ENCODE measurements at places on chromosomes 2 and 18.

GRCh38 chr2:105765415-105766299 lies 20.9 kb downstream of the NCK2 start:
- no peak for DNase-seq

DNA sequence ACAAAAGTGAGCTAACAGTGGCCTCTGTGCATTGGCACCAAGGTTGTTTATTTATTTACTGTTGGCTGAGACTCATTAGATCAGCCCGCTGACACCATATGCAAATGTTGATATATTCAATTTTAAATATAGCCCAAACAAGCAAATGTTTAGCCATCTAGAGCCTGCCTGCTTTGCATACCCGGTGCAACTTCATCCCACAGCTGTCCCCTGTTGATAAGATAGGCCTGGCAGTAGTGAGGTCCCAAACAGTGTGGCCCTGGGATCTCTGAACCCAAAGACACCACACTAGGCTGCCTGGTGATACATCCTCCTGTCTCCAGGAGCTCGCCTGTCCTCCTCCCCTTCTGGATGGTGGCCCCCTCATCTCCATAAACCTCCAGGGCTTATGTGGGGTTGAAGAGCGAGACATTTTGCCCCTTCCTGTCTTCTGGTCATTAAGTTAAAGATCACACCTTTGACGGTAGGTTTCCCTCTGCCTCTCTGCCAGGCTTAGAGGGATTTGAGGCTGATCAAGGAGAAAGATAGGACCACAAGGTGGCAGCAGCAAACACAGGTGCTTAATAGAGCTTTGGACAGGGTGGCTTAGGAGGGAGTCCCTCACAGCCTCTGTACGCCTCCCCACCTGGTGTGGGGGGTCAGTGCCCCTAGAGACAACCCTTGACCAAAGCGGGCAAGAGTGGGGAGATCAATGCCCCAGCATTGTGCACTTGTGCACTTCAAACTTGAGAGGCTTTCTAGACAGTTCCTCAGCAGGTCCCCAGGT lies 23.7 kb upstream of the MYO5B start:
- no peak for DNase-seq

- no peak for DNase-seq
Observed at GRCh38 chr2:105738658-105739241, 6.0 kb upstream of the NCK2 start.

- DNase-seq = no peak
Observed at GRCh38 chr2:238879043-238879442, 31.2 kb downstream of the TWIST2 start.

DNA sequence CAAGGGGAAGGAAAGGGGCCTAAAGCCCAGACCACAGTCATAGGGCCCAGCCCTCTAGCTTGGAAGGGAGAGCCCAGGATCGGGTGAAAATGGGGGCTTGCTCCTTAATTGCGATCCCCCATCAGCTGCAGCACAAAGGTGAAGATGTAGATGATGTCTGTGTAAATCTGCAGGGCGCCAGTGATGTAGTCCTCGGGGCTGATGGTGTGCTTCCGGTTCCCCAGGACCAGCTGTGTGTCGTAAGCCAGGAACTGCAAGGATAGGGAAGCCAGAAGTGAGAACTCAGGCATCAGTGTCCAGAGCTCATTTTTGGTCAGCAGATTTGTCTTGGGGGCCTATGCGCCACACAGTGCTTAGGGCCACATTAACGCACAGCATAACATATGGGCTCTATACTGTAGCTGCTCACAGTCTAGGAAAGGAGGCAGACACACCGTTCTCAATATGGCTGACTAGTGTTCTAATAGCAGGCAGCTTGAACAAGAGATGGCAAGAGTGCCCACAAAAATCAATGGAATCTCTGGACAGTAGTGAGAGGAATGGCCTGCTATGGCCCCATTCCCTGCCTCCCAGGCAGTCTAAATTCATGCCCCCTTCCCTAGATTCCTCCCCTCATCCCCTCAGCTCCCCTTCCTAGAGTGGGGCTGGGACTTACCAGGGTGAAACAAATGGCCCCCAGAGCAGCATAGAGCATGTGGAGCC lies 5.2 kb downstream of the PNKD start:
- no peak for DNase-seq

DNA sequence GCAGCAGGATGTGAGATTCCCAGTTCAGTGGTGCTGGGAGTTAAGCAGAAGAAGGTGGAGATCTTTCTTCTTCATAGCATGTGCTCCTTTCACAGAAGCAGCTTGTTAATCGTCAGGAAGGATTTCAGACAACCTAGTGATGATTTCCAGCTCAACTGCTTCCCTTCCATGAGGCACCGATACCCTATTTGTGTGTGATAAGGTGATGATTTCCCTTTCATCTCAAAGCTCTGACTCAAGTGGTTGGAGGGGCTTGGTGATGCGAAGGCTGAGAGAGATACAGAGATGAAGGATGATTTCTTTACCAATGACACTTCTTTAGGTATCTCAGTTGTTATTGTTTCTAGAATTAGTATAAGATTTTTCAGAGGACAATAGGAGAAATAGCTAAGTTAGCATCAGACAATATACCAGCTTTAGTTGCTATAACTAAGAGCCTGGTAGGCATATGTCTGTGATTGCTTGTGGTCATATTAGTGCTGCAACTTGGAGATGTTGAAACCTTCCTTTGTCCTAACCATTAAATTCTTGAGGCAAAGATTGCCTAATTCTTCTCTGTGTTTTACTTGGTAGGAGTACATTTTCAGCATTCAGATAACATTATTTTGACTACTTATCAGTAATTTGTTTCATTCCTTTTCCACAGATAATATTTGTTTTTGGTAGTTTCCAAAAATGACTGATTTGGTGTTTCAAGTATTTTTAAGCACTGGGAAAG lies 111.3 kb downstream of the PLCL1 start:
- DNase-seq = no peak

DNA sequence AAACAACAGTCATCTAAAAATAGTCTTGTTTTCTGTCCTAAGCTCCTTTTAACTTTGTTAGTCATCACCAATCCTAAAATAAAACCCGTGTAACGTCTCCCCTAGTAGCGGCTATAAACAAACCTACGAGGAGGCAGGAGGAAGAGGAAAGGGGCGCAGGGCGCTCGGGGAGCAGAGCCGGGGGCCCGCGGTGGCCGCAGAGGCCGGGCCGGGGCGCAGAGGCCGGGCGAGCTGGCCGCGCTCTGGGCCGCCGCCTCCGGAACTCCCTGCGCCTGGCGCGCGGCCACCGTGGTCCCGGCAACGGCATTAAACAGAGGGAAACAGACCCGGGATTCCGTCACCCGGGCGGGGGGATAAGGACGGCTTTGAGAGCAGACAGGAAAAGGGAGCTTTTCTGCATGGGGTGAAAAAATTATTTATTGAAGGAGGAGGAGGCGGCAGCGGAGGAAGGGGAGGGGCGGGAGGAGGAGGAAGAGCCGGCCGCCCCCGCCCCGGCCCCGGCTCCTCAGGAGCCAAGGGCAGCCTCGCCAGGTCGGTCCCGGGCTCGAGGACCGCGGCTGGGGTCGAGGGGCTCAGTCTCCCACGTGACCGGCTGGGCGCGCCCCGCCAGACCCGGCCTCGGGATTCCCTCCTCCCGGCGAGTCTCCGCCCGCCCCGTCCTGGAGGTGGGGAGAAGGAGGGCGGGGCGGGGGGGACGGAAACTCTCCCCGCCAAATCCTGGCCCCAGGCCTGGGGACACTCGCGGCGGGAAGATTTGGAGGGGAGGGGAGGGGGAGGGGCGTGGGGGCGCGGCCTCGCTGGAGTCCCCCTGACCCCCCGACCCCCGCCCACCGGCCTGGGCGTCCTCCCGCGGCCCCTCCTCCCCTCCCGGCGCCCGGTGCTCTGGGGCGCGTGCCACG lies 1.8 kb upstream of the NFATC1 start:
- peak; percentile 91 for DNase-seq

DNA sequence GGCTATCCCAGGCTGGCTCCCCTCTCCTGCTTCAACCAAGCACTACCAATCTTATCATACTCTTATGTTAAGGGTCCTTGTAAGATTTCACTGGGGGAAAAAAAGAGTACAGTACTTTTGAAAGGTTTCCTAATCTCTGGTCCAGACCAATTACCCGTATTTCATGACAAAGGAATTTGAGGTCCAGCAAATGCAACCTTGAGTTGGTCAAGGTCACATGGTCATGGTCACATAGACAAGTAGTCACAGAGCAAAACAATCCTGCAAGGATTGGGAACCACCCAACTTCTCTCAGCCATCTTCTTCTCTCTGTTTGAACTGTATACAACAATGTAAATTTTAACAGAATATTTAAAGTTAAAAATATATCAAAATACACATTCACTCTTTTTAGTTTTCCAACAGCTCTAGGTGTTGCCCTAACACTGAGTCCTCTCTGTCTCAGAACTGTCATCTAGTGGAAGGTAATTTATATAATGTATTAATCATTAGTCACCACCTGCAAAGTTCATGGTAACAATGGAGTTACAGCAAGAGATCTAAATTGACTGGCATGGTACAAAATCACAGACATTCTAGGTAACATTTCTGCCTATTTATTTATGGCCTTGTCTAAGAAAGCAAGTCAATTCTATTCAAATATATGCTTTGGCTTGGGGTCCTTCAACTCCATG lies 21.5 kb downstream of the DTNB start:
- DNase-seq = no peak

GRCh38 chr2:239236808-239237205 lies 164.0 kb downstream of the HDAC4 start:
- DNase-seq = no peak

GRCh38 chr2:191128172-191128910 lies 22.5 kb downstream of the STAT4 start:
- DNase-seq = no peak

DNA sequence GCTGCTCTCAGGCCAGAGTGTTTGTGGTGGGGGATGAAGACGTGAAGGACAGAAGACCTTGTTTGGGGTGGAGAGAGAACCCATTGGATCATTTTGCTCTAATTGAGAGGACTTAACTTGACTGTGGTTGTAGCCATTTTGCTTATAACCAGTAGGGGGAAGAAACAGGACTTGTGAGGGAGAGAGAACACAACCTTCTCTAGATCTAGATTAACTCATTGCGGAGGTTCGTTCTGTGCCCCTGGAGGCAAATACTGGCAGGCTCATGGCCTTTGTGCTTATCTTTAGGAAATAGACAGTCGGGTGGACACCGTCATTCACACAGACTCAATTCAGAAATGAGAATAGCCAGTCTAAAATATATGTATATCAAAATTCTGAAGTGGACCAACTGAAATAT lies 147.0 kb upstream of the LHCGR start:
- no peak for DNase-seq

- peak; percentile 95 for DNase-seq
Observed at GRCh38 chr2:121530212-121530705, 421 bp upstream of the RNU4ATAC start.

DNA sequence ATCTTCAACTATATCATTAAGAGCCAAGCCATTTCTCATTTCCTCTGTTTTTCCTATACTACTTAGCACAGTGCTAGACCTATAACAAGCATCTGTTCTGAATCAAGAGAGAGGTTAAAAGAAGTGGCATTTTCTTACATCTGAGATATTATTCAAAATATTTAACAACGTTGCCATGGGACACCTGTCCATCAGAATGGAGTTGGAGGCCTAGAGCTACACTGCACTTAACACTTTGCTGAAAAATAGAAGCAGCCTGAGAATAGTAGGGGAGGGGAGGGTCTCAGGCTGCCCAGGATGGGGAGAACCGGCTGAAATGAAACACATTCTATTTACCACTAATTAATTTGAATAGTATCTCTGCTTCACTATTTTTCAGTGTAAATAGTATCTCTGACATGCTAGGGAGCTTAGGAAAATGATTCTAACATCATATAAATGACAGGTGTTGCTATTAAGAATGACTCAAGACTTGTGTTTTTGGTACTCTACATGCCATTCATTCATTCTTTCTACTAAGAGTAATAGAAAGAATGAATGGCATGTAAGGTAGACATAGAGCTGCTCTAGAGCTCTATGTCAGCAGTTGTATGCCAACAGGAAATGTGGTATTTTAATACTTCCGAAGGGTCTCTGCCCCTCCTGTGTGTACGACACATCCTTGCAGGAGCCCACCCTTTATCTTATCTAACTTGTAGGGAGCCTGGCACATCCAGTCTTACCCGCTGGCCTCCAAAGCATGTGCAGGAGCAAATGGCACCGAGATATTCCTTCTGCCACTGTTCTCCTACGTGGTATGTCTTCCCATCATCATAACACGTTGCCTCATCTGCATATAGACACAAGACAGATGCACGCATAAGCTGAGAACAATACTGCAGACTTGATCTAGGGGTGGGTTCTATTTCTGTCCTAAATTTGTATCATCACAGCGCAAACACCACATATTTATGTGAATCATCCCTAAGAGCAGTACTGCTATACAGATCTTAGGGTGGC lies 52.6 kb downstream of the ATIC start:
- no peak for DNase-seq

DNA sequence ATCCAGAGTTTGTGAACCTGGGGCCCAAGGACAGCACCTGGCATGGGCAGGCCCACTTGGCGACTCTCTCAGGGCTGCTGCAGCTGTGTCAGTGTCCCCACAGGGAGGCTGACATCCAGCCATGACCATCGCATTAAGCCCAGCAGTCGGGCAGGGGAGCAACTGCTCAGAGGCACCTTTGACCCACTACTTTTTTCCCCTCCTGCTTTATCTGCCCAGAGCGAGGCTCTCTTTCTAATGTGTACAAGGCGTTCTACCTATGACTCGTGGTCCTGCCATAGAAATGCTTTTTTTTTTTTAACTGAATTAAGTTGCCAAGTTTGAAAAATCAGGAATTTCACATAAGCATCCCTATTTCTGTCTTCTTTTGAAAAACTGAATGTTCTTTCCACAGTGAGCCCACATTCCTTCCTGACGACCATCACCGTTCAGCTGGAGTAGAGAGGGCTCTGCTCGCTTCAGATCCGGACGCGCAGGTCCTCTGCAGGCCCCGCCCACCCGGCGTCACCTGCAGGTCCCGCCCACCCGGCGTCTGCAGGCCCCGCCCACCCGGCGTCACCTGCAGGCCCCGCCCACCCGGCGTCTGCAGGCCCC lies 403 bp upstream of the CLUL1 start:
- no peak for DNase-seq
